H54 (cell line): ENCODE measurements at places on chromosomes 3 and 15.
A peak's percentile ranks its signal among the peaks of the same experiment; 100 is the strongest.

DNA sequence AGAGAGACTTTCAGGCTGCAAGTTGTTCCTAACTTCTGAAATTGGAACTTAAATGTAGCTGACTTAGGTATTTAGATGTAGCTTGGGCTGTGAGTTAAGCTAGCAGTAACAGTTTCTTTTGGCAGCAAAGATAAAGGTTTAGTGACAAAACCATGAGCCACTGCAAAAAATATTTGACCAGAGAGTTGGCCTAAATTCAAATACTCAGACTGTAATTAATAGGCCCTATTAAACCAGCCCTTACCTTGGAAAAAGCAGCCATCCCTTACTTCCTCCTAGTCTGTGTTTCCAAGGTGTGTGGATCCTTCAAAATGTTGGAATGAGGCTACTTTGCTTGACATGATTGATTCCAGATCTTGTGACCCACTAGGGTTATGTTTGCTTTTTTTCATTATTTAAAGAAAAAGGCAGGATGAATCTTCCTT is 8.2 kb downstream of the TPM1 start:
- DNase-seq = no peak

GRCh38 chr15:76386178-76386577 is 49.6 kb downstream of the ISL2 start:
- no peak for DNase-seq

GRCh38 chr15:90031231-90031791 is 30.2 kb downstream of the ZNF710 start:
- DNase-seq = no peak

GRCh38 chr3:72496051-72496670 is 352.1 kb downstream of the SHQ1 start:
- DNase-seq = no peak

GRCh38 chr3:131110087-131110486 is 83.4 kb downstream of the NEK11 start:
- DNase-seq = peak; percentile 3

DNA sequence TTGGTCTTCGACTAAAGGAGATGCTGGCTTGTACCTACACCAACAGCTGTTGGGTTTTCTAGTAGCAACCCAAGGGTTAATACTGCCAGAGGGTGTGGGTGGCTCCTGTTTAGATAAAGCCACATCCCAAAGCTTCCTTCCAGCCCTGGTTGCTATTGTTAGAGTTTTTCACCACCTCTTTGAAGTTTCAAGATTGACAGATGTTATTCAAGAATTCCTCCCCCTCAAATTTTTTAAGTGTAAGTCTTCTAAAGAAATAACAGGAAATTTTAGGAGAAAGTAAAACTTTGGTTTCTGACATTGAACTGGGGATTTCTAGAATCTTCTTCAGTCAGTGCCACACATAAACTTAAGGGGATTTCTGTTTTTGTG is 60.9 kb downstream of the TGFBR2 start:
- no peak for DNase-seq

GRCh38 chr3:13828501-13829265 is 51.2 kb downstream of the WNT7A start:
- DNase-seq = no peak

DNA sequence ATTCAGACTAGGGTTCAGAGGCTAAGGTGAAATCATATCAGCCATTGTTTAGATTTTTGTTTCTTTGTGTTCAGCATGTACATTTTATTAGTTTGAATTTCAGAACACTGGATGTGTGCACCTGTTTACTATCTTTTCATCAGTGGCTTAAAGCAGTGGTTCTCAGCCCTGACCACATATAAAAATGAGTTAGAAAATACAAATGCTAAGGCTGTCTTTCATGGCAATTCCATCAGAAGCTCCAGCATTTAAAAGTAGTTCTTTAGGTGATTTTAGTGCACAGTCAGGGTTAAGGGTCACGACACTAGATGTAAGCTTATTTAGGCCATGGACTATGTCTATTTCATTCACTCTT is 213.5 kb downstream of the NECTIN3 start:
- no peak for DNase-seq

GRCh38 chr3:156725682-156726081 is 51.3 kb downstream of the TIPARP start:
- no peak for DNase-seq

DNA sequence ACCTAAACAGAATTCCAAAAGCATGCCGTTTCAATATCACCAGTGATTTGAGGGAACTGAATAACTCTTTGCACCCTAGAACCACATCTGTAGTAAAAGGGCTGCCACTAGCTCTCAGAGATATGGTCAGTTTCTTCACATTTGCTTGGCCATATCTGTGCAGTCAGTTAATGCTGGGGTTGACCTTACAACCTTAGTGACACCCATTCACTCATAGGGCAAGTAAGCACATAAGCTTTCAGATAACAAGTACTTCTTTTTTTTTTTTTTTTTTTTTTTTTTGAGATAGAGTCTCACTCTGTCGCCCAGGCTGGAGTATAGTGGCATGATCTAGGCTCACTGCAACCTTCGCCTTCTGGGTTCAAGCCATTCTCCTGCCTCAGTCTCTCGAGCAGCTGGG is 20.4 kb upstream of the FSIP1 start:
- no peak for DNase-seq

DNA sequence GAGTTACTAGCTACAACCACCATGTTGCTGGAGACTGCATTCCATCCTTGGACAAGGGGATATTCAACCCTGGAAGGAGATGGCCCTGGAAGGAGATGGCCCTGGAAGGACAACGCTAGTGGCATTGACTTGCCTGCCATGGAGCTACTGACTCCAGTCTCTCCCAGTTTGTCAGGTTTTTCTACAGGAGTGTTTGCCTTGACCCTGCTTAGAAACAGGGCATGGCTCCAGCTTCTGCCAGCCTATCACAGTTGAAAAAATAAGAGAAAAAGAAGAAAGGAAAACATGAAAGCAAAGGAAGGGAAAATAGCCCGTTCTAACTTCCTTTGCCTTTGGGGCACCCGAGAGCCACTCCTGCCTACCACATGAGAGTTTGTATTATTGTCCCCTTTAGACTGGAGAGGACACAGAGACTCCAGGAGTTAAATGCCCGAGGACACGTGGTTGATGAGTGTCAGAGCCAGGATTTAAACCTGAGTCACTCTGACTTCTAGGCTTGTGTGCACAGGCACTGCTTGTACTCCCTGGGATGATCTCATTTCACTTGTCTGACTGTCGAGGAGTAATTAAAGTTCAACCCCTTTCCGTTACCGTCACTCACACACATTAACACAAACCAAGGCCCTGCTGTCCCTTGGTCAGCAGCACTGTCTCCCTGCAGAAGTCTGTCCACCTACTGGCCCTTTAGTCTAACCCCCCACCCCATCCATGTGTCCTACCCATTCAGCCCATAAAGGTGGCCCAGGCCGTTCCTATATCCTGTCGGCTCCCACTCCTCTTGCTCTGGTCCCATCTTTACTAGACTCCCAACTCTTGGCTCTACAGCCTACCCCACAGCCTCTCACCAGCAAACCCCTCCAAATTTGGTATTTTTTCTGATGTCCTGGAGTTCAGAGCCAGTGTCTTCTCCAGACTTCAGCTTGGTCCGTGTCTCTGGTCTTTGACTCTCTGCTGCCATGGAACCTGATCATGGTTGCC is 46.1 kb downstream of the C2CD4A start:
- DNase-seq = peak; percentile 51

DNA sequence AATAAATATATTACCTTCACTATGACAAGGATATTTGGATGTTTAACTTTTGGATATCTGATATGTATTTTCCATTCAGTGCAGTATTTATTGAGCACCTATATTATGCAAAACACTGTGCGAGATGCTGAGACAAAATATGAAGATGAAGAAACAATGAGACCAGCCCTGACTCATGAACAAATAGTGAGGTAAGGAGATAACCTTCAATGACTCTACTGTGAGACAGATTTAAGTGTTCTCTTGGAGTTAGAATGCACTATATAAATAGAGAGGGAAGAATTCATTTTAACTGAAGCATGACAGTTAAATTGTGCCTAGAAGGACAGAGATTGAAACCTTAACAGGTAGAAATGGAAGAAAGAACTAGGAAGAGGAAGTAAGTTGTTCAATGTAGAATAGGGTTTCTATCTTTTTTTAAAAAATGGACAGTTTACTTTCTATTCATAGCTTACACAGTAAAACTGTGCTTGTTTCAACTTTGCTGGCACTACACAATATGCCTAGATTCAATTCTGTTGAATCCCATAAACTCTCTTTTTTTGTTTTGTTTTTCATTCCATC is 124.2 kb downstream of the ZBTB20 start:
- DNase-seq = no peak
